ENCODE measurements at places on chromosomes 16 and 17.
A peak's percentile ranks its signal among the peaks of the same experiment; 100 is the strongest.

DNA sequence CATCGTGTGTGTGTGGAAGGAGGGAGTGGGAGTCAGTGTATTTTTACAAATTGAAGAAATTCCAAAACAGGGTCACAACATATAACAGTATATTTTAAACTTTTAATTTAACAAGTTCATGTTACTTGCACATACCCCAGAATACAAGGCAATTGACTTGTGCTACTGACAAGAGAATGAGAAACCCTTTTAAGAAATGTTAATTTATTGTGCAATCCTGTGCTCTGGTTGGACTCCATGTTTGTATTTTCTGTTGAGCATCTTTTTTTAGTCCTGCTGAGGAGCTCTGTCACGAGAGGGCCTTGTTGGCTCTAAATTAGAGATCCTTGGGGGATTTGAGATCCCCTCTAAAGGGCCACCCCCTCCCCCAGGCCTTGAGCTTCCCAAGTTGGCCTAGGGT lies 1.1 kb upstream of the EMP2 start:
- DNase-seq = no peak

- DNase-seq = no peak
Observed at GRCh38 chr16:67086822-67087221, 22.9 kb upstream of the PHAF1 start.

DNA sequence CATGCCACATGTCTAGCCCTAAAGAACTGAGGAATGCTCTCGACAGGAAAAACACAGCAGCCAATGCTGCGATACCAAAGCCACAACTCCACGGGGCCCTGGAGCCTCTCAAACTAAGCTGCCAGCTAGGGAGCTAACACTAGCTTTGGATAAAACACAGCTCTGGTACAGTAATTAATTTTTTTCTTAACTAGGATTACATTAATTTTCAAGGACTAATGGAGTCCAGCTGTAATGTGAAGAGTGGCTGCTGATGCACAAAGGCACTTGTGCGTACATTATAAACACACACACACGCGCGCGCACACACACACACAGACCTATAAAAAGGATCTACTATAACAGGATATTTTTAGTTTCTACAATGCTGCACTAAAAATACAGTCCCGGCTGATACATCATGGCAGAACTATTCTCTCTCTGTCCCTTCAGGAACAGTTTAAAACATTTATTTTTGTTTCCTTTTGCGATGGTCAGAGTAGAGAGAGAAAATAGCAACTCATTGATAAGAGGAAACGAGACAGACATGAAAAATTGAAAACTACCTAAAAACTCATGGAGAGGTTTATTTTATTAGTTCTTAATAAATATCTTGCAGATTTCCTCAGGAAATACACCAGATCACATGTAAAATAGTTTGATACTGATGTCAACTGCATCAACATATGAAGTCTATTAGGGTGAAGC lies 88.5 kb downstream of the SMG6 start:
- DNase-seq = no peak

GRCh38 chr16:85350973-85351372 lies 238.7 kb upstream of the CIBAR2 start:
- peak; percentile 83 for DNase-seq

DNA sequence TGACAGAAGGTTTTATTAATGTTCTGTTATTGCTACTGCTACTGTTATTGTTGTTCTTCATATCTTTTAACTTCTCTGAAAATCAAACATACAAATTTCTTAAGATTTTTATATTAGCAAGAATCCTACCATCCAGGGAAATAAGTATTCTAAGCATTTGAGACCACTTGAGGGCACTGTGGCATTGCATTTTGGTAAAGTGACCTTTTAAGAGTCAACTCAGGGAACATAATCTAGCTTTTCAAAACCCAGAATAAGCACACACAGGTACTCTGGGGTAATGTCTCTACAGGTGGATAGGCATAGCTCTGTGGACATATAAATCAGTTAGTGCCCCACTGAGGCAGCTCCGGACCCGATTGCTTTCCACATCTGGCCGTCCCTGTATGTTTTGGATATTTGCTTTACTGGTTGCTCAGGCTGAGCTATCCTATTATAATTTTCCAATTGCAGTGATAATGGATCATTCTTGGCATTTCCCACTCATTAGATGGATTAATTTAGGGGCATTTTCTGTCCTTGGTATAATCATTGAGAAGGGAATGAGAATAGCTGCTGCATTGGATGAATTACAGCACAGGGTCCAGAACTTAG lies 1425.1 kb upstream of the CDH8 start:
- peak; percentile 10 for DNase-seq

DNA sequence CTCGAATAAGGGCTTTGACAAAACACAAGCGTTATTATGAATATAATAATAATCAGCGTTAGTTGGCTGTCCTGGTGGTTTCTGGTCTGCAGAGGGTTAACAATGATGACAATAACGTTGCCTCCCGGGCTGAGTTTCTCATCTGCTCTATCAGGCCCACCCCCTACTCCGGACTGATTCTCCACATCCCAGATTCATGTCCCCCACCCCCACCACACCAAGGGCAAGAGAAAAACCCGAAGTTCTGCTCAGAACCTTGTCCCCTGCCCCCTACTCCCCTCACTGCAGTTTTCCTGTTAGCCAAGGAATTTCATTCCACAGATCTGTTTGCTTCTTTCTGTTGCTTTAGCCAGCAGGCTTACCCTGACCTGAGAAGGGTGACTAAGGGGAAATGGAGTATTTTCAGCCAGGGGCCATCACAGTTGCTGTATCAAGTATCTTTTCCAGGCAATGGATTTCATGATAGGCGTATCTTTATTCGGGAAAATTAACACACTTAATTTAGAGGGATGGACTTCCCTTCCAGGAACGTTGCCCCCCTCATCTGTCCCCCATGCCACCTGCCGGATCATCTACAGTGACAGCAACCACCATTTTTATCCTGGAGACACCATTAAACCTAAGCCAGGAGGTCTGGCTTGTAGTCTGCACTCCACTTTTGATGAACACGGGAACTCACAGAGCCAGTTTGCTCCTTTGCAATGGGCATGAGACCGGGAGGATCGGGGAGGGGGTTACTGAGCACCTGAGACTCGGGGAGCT lies 23.7 kb downstream of the ALOX15 start:
- DNase-seq = no peak

GRCh38 chr16:4032768-4033167 lies 83.5 kb downstream of the ADCY9 start:
- no peak for DNase-seq

GRCh38 chr17:50151041-50151936 lies 812 bp upstream of the PPP1R9B start:
- DNase-seq = peak; percentile 78

DNA sequence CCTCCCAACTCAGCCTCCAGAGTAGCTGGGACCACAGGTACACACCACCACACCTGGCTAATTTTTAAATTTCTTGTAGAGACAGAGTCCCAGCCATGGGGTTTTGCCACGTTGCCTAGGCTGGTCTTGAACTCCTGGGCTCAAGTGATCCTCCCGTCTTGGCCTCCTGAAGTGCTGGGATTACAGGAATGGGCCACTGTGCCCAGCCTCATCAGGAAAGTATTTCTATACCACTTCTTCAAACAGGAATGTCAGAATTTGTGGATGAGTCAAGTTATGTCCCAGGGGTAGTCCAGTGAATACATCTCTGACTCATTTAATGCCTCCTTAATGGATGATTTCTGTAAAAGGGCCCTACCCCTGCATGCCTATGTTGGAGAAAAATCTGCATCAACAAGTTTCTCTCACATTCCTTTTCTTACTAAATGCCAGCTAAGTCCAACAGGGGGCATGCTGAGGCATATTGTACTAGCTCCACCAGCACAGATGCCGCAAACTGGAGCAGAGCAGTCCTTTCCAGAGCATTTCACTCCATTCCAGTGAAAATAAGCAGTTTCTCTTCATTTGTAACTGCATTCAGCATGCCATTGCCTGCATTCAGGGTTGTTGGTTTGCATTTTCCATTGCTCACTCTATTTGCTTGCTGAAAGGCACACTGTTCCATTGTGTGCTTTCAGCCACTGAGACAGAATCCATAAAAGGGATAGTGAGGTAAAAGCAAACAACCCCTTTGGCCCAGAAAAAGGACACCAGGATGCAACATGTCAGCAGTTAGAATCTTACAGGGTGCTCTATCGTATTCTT lies 5.3 kb upstream of the CAVIN1 start:
- DNase-seq = peak; percentile 86

DNA sequence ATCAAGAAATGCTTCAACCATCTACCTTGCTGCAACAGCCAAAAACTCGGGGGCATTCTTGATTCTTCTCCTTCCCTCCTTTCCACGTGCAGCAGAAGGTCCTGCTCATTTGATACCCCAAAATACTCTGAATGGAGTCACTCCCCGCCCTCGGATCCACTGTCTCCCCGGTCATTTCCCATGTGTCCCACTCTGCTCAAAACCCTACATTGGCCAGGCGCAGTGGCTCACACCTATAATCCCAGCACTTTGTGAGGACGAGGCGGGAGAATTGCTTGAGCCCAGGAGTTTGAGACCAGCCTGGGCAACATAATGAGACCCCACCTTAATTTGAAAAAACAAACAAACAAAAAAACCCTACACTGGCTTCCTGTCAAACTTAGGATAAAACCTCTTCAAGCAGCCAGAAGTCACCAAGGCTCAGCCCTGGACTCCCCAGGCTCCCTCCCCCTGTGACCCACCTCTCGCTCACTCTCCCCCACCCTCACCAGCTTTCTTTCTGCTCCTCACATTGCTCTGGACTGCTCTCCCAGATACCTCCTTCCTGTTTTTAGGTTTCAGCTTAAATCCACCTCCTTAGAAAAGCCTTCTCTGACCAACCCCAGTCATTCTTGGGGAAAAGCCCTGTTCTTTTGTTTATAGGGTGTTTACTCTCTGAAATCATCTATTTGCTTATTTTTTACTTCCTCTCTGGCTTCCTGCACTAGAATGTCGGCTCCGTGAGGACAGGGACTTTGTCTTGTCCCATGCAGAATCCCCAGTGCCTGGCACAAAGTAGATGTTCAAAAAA lies 2.8 kb downstream of the SLC13A2 start:
- DNase-seq = no peak

DNA sequence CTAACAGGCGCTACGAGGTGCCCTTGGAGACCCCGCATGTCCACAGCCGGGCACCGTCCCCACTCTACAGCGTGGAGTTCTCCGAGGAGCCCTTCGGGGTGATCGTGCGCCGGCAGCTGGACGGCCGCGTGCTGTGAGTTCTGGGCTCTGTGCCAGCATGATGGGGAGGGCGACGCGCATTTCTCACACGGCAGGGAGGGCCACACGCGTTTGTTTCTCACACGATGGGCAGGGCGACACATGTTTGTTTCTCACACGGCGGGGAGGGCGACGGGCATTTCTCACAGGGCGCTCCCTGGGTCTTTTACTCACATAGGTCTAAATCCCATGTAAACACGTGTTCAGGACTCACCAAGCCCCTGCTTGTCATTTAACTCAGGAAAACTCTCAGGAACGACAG lies 4.4 kb downstream of the GAA start:
- no peak for DNase-seq

DNA sequence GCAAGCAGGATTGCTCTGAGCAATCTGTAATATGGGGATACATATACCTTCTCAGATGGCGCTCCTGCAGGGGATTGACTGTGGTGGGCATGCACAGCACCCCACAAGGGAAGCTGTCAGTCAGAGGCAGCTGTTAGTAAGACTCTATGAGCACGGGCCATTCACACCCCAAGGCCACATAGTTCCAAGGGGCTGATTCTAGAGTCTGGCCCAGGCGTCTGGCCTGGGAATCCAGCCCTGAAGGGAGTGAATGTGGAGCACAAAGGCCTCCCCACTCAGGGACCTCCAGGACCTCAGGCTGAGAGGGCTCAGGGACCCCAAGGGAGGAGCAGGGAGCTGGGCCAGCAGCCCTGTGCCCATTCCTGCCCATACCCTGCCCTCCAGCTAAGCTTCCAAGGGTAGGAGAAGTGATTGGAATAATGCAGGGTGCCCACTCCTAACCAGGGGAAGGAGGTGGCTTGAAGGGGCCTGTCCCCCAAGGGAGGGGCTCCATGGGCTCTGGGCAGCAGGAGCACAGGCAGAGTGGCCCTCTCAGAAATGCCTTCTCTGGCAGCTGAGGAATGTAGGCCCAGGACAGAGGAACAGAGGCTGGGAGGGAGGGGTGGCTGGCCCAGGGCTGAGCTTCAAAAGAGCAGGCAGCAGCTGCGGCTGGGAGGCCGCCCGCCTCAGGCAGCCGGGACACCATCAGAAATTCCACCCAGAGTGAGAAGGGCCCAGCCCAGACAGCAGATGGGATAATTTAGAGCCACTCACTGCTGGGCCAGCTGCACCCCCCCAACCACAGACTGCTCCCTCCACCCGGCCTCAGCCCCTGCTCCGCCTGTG lies 48.9 kb upstream of the MRPS23 start:
- no peak for DNase-seq

DNA sequence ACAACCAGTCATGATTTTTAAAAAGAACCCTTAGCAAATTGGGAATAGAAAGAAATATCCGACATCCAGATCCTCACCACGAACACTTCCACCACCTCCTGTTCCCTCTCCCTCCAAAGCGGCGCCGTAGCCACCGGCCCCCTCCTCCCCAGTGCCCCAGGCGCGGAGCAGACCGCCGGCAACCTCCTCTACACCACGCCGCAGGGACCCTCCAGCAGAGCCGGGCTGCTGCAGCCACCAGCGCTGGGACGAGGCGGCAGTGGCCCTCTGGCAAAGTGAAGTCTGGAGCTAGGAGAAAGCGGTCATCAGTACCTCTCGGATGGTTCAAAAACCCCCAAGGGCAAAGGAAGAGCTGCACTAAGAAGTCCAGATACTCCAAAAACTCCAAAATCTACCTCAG lies 41.4 kb upstream of the SLFN13 start:
- no peak for DNase-seq

GRCh38 chr16:84787263-84787622 lies 32.5 kb upstream of the CRISPLD2 start:
- DNase-seq = no peak

DNA sequence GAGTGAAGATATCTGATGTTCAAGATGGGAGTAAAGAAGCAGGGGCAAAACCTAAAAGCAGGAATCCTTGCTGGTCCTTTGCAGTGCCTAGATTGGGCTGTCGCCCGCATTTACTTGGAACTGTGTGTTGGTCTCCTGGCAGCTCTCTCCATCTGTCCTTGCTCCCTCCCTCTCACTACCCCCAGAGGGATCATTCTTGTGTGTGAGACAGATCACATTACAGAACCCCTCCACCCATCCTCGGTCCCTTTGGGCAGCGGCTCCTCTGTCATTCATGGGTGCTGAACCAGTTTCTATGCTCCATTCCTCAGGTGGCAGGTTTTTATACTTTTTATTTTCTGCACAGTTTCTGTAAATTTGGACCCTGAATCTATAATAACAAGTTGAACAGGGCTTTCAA lies 99.4 kb upstream of the MYOCD start:
- no peak for DNase-seq

All from AG09319 (cell line).